ENCODE measurements at places on chromosomes 2 and 18. TPM values are rescaled to one million over a fixed set of nuclear protein-coding genes. Genes with fewer than 3 reads are reported as not detected.

GRCh38 chr2:207205173-207205957 lies 39.6 kb upstream of the KLF7 start:
- DNase-seq, result no peak

The UGT1A5 gene
- total RNA-seq, result 0.27 TPM

The NR4A2 gene
- total RNA-seq, result 4.0 TPM

The CKAP2L gene
- 1.3 TPM for total RNA-seq

DNA sequence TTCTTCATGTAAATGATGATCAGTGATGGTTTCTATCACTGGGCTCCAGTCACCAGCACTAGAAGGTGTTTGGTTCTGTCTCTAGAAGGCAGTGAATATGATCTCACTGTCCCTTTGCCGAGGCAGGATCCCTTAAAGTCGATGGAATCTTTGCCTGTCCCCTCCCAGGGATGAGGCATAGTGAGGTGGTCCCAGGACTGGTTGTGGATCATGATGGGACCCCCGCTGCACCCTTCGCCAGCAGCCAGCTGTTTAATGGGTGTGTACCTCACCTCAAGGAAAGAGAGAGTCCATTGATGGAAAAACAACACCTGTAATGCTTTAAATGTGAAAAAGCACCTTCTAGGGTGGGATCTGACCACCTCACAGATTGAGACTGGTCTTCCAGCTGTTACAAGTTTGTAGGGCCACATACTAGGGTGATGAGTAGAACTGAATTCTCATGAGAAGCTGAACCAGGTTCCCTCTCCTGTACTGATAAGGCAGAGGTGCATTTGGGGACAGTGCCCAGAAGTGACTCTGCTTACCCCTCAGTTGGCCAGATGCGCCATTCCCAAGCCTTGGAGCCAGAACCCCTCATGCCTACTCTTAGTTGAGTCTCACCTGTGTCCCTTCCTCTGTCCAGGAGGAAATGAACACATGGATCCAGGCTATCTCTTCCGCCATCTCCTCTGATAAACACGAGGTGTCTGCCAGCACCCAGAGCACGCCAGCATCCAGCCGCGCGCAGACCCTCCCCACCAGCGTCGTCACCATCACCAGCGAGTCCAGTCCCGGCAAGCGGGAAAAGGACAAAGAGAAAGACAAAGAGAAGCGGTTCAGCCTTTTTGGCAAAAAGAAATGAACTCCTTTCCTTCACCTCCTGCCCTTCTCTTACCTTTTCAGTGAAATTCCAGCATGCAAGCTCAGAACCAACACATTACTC lies 55.5 kb upstream of the EML6 start:
- DNase-seq, result no peak

GRCh38 chr2:135424849-135425248 lies 106.2 kb downstream of the ZRANB3 start:
- DNase-seq, result no peak

The ANO7 gene
- total RNA-seq, result 1.3 TPM
